ENCODE measurements at places on chromosomes 1 and 21. TPM values are rescaled to one million over a fixed set of nuclear protein-coding genes. Genes with fewer than 3 reads are reported as not detected.

DNA sequence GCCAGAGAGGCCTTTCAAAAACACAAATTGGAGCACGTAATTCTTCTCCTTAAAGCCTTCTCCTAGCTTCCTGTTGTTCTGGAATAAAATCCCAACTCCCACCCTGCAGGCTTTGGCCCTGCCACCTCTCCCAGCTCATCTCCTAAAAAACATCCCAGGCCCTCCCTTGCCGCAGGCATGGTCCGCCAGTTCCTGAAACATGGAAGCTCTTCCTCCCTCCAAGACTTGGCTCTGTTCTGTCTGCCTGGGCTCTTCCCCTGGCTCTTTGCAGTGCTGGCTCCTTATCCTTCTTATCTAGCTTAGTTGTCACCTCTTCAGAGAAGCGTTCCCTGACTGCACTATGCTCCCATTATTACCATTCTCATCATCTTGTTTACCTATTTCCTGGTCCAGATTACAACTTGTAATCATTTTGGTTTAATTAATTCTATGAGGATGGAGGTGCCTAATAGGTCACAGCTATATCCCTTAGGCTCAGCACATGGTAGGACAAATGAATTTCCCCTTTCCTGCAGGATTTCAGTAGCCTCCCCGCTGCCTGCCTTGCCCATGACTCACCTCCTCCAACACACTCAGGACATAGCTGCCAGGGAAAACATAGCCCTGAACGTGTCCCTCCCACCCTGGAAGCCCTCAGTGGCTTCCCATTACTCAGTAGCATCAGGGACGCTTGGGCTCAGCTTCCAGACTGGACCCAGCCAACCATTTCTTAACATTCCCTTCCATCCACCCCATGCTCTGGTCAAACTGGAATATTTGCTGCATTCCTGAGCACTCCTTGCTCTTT is 15.7 kb upstream of the IGSF21 start:
- no peak for DNase-seq

- no peak for DNase-seq
Measured at GRCh38 chr21:33622253-33622652, 19.3 kb downstream of the CRYZL1 start.

DNA sequence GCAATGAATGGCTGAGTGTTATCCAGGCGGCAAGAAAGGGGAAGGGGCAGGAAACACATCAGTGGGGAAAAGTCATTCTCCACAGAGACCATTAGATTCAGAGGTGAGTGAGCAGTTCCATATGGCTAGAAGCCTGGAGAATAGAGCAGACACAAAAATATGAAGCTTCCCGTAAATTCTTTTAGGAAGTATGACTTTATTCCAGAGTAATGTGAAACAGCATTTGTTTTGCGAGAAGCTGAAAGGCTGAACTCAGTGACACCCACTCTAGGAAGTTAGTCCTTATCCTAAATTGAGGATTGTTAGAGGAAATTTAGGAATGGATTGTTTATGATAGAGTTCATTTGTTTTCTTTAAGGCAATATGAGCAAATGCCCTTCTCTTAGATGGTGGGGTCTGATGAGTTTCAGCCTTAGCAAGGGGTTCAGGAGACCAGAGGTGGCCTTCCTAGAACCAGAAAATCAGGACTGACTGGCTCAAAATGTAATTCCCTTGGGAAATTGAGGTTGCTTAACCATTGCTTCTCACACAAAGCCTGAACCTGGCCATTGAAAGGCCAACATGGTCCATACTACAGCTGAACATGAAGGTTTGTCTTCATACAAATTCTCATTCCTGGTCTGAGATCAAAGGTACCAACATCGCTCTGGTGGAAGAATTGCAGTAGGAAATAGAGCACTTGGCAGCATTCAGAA is 167.5 kb downstream of the TPR start:
- DNase-seq = no peak

The TBX19 gene
- 1.9 TPM for total RNA-seq

GRCh38 chr1:50077273-50077672 is 31.4 kb upstream of the ELAVL4 start:
- DNase-seq = no peak

- no peak for DNase-seq
Measured at GRCh38 chr1:41894101-41894807, 24.5 kb downstream of the HIVEP3 start.

- no peak for DNase-seq
Measured at GRCh38 chr21:25501462-25501861, 105.8 kb downstream of the MRPL39 start.

- DNase-seq = no peak
Measured at GRCh38 chr1:180504186-180504585, 1.8 kb upstream of the ACBD6 start.

GRCh38 chr1:6468729-6469461 is 2.9 kb upstream of the TNFRSF25 start:
- no peak for DNase-seq

The CADM3 gene
- total RNA-seq = 150 TPM

The TRNP1 gene
- 50.4 TPM for total RNA-seq

The CFHR1 gene
- not detected for total RNA-seq

GRCh38 chr1:152683846-152684245 is 2.1 kb upstream of the LCE2B start:
- DNase-seq = no peak

DNA sequence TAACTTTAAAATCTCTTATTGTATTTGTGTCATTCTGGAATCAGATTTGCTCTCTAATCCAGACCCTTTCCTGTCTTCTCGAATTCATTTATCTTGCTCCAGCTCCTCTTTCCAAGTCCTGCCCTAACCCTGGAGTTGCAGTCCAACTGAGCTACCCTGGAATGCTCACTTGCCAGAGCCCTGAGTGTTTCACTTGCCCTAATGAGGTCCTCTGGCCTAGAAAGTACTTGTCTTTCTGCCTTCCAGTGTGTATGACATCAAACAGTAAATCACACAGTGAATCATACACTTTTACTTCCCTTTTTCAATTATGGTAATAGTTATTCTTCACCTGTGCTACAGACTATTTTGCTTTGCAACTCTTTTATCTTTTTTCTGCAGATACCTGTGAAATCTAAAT is 96.9 kb downstream of the NEK7 start:
- no peak for DNase-seq

DNA sequence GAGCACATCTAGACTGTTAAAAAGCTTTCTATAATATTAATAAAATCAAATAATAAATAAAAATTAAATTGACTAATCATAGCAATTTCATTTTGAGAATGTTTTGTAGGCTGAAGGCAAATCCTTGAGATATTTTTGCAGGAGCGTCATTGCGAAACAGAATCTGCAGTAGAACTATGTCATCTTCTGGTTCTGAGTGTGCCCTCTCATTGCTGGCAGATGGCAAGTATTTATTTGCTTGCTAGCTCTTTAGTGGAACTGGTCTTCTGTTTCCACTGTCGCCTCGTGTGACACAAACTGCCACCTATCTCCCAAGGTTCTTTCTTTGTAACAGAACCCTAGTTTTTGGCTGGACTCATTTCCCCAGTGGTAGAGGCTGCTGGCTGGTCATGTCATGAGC is 19.0 kb upstream of the IRF2BP2 start:
- DNase-seq = no peak

All from dorsolateral prefrontal cortex (tissue), 122 donors.